ENCODE measurements at places on chromosomes 1 and 21.

DNA sequence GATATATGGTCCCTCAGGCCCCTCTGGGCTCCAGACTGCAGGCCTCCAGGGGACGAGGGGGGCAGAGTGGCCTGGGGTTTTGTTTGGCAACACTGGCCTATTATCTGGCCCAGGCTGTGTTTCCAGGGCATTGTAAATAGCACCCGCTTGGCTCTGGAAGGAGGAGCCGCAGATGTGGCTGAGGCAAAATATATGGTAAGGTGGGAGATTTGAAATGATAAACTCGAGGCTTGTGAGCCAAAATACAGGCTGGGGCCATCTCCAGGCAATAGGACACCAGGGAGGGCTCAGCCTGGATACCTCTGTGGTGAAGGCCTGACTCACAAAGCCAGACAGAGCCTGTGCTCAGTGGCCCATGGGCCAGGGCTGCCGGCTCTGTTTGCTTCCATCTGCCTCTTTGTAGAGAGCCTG, 14.0 kb downstream of the NAV1 start:
- DNase-seq, result no peak

DNA sequence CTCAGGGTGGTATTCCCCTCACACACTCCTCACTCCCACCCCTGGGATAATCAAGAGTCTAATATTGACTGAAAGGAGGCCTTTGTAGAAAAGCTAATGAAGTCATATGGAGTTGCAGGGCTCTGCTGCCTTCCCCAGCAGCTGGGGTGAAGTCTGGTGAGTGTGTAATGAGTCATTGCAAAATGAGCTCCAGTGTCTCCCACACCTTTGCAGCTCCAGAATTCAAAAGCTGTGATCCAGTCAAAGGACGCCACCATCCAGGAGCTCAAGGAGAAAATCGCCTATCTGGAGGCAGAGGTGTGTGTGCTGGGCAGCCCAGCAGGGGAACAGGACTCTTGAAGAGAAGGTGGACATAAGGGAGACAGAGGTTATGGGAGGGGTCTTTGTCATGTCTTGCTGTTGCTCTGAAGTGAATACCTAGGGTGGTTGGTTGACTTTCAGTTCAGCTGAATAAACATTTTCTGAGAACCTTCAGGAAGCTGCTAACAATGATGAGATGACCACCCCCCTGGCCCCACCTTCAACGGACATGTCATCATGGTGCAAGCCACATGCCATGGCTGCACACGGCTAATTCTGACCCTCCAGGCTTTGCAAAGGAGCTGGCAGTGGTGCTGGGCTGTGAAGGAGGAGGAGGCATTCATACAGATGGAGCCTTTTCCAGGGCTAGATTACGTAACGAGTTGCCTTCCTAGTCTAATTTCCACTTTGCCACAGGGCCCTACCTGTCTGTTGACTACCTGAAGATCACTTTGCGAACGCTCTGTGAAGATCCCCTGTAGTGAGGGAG, 32.2 kb upstream of the SNX27 start:
- DNase-seq, result no peak

DNA sequence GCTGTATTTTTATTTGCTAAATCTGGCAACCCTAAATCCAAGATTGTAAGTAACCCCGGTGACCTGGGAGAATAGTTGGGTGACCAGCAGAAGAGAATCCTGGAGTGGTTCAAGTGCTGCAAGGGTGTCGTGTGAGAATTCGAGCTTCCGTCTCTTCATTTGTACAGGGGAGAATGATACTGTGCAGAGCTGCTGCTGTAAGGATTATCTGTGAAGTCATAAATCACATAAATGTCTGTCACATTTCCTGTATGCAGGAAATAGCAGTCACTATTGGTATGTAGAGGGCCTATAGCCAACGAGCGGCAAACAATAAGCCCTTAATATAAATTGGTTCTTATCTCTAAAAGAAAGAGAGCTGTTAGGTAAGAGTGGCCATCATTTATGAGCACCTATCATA, 90.7 kb downstream of the ATP1A1 start:
- no peak for DNase-seq

DNA sequence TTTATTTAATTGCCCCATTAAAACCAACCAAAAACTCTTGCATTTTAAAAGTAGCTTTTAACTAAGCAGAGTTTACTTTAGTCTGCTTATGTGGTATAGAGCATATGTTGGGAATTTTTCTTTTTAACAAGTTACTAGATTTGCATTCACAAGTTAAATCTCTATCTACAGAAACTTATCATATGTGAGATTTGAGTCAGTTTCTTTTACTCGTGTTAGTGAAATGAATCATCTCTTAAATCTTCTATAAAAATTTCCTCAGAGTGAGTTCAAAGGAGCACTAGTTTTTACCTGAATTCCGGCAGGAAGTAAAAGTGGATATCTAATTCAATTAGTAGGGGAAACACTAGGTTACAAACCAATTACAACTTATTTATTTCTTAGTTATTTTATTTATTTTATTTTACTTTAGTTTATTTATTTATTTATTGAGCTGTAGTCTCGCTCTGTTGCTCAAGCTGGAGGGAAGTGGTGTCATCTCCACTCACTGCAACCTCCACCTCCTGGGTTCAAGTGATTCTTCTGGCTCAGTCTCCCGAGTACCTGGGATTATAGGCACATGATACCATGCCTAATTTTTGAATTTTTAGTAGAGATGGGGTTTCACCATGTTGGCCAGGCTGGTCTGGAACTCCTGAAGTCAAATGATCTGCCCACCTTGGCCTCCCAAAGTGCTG, 1609.6 kb upstream of the B3GALT2 start:
- no peak for DNase-seq

DNA sequence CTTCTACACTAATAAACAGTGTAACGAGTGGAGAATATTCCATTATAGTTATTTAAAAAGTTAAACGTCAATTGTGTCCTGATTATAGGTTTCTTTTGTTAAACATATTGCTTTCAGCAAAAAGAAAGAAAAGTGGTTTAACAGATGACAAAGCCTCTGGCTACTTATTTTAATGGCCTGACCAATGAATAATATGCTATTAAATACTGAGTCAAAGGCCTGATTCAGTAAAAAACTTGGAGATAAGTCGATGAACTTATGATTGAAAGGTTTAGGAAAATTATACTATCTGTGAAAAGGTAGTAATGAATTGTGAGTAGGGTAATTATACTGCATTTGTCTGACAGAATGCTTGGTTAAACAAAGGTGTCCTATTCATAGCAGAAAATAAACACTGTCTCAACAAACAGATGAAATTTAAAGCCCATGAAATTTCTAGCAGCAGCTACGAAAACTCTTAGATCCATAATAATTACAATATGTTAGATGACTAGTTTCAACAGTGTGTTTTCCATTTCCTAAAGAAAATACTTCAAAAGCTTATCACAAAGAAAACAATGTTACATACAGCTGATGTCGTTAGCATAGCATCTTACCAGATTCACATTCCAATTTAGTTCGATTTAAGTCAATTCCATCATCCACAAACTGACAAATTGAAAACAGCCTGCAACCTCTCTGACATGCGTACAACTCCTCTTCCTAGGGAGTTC, 6.2 kb downstream of the TMEM59 start:
- DNase-seq, result no peak

DNA sequence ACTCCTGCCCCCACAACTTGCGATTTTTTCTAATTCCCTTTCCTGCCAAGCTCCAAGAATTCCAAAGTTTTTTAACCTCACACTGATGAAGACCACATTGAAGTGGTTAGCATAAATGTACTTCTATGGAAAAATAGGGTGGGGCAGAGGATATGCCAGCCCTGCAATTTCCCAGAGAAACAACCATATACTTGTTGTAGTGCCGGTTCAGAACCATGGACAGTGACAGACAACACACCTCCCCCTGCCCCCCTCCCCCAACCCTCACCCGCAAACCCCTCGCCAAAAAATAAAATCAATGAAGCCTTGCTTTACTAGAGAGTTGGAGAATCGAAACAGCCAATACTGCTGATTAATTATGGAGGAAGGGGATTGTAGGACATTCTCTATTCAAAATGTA, 109.5 kb upstream of the GRIK3 start:
- DNase-seq, result no peak

DNA sequence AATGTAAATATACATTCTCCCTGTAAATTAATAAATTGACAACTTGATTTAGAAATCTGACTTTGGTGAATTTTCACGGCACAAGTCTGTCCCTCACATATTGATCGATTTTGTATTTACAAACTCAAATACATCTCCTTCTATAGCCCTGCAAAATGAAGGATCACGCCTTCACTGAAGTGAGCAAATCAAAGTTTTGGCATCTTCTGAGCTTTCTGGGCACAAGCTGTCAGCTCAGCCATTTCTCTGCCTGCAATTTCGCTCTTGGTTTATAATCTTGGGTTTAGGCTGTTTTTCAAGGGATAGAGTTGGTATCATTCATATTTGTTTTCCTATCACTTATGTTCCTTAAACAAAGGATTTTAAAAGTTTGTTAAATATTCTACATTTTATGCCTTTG, 25.8 kb downstream of the ANP32E start:
- DNase-seq, result no peak

GRCh38 chr1:173527151-173527826, 50.2 kb downstream of the PRDX6 start:
- no peak for DNase-seq

All from stimulated activated CD8-positive, alpha-beta memory T cell treated with anti-CD3 and anti-CD28 coated beads, Interleukin-2, amount 100 ng/mL, for 1 hour (primary cell).